Suppressor macrophage treated with lipopolysaccharide for 4 hours (primary cell): ENCODE measurements at places on chromosomes 5 and 9.

- DNase-seq = no peak
Observed at GRCh38 chr9:75712700-75713099, 177.8 kb upstream of the PCSK5 start.

GRCh38 chr9:69412741-69413150 lies 87.7 kb downstream of the ENTREP1 start:
- DNase-seq = peak; percentile 11

DNA sequence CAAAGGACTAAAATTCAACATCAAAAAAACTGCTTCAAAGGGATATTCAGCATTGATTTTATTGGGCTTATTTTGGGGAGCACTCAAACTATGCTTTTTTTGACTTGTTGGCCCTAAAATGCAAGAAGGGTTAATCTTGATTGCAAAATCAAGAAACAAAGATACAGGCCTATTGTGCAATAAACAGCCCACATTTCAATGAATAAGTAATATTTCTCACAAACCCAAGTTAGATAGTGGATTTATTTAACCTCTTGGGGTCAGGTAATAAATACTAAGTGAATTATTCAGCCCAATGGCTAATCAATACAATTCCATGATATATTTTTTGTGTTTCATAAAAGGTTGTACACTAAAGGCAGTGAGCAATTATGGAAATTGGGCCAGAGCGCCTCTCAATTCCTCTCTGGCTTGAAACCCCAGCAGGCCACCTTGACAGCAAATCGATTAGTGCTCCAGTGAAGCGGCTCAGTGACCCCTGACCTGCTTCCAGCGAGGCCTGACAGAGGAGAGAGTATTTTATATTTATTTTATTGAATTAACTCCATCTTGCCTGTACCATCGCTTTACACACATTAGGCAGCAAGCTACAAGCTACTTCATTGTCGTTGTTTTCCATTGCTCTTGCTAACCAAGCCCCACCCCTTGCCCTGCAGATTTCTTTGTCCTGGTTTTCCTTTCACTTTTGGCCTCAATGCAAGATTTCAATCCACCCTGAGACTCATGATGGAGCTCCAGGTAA lies 65.5 kb downstream of the EBF1 start:
- peak; percentile 34 for DNase-seq

DNA sequence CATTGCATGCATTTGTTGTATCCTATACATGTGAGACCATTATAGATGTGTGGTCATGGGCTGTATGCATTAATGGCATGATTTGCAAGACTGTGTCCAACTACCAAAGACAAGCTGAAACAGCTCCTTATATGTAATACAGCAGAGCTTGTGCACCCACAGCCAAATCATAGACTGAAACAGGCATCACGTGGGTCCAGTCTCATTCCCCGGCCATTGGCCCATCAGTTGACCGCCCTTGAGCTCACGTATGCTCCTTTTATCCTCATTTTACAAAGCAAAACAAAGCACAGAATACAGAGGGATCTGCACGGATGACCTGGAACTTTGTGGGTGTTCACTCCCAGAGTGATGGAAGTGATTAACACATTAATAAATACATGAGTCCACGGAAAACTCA lies 109.1 kb downstream of the ROR2 start:
- DNase-seq = no peak

DNA sequence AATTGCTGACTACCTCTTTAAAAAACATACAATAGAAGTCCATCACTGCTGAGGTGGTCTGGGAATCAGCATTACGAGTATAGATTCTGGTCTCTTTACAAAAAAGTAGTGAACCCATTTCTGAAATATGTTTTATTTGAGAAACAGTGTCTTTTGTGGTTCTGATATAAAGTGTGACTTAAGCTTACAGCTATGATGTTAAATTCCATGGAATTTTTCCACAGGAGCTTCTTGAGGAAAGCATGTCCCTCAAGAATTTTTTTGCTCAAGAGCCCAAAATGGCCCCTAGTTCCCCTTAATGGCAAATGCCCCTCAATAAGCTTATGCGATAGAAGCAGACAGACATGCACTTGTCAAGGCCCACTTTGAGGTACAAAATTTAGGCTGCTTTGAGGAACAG lies 265.7 kb downstream of the FAM170A start:
- DNase-seq = no peak

- DNase-seq = no peak
Observed at GRCh38 chr9:135379540-135380267, 99.9 kb upstream of the PPP1R26 start.

GRCh38 chr5:158765407-158765806 lies 334.3 kb downstream of the EBF1 start:
- DNase-seq = no peak

DNA sequence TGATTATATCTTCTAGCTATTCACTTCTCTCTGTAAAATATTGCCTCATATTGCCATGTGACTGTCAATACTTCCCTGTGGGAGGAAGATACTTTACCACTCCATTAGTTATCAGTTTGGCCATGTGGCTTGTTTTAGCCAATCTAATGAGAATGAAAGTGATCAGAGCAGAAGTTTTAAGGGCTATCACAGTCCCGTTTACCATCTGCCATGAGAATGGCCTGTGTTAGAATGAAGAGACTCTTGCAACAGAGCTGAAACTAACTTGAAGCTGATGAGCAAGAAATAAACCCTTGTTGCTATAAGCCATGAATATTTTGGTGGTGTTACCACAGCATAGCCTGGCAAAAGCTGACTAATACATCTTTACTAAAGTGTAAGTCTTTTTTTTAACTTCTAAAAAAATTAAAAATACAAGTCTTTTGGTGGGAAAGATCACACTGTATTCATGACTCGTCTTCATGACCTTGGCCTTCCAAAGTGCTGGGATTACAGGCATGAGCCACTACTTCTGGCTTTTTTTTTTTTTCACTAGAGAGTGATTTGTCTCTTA lies 68.0 kb upstream of the CTNNA1 start:
- peak; percentile 61 for DNase-seq
